ENCODE measurements at places on chromosomes 1 and 21.

- DNase-seq: no peak
Measured at GRCh38 chr21:20013851-20014250, 984.4 kb upstream of the NCAM2 start.

DNA sequence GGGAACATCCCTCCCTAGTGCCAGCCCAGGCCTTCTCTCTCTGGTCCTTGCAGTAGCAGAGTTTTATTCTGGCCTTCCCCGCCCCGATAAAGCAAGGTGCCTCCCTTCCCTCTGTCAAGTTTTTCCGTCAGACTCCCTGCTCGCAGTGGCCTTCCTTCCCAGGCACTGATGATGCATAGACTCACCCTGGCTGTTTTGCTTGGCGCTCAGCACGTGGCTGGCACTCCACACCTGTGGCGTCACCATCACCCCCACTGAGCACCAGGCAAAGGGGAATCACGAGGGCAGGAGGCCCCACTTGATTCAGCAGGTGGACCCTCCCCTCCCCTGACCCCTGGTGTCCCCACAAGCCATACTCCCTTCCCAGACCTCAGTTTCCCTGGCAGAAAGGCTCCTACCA lies 7.4 kb downstream of the SLC26A9 start:
- DNase-seq: no peak

DNA sequence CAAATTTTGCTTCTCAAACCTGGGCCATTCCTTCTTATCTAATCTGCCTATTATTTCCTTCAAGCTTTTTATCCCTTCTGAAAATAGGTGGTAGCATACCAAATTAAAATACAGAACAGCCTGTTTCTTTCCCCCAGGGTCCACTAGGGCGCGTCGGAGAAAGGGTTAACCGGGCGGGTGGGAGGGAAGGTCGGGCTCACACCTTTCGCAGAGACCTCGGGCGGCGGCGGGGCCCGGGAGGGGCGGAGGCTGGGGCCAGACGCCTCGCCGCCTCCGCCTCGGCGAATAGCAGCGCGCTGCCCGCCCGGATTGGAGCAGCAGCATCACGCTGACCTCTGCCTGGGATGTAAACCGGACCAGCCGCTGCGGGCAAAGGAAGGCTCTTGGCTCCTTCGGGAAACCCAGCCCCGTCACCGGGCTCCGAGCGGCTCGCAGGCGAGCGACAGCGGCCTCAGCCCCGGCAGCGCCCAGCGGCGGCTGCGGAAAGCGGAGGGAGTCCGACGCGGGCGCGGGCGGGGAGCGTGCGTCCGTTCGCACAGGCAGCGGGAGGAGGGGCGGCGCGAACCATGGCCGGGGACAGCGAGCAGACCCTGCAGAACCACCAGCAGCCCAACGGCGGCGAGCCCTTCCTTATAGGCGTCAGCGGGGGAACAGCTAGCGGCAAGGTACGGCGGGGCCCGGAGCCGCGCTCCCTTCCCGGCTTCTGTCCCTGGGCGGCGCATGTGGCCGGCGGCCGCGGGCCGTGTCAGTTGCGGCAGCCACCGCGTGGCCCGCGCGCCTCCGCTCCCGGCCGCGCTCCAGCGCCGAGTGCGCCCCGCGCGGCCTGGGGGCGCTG lies at the start of gene UCK2:
UCK2 (plus strand) TSS at position 347 of the 835 bp plus-strand sequence; CDS start at position 567, 220 bp downstream.
- peak; percentile 54 for DNase-seq

DNA sequence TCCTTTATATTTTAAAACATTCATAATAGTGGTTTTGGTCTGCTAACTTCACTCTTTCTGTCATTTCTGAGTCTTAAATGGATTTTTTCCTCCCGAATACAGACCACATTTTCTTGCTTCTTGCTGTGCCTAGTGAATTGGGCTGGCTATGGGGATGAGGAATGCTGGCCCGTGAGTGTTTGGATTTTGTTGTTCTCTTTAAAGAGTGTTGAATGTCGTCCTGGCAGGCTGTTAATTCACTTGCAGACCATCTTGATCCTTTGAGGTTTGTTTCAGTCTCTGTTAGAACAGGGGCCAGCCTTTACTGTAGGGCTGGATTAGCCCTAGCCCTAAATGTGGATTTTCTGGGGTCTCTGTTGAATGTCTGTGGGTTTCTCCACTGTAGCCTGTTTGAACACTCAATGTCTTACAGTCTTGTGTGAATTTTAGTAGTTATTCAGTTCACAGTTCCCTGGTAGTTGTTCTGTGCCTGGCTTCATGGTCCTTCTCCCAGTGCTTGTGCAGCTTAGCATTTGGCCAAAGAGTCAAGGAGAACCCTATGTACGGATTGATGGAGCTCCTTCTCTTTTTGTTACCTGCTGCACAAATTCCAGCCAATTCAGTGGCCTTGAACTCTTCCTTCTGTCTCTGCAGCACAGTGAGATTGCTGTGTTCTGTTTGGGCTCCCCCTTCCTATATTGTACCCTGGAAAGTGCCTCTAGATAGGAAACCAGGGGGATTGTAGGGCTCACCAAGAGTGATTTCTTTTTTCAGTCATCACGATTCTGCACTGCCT lies 95.7 kb downstream of the DYRK1A start:
- no peak for DNase-seq

DNA sequence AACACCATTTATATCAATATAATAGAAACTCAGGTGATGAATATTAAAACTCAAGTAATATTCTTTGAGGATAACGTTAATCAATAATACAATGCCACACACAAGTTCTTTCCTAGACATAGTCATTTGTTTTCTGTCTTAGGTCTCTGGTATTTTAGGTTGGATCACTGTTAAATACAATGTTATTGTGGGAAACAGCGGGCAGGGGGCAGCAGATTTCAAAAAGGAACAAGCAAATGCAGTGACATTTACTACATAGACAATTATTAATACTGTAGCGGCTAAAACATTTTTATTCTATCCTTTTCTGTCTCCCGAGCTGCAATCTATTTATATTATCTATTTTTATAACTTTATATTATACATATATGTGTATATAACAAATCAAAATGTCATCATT lies 186.4 kb upstream of the ZNHIT6 start:
- no peak for DNase-seq

DNA sequence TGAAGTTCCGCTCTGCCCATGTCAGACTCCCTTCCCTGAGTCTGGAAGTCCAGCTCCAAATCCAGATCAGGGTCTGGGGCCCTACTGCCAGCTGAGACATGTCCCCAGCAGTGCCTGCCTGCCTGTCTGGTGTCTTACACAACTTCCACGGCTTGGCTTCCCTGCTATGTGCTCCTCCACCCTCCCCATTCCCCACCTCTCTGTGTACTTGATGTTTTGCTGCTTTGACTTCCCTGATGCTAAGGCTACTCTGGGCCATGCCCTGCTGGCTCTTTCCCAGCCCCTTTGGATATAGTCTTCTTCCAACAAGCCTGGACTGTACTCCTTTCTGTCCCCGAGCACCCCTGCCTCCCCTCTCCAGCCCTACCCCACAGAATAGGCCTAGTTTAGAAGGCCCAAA lies 7.3 kb downstream of the GJA5 start:
- no peak for DNase-seq

DNA sequence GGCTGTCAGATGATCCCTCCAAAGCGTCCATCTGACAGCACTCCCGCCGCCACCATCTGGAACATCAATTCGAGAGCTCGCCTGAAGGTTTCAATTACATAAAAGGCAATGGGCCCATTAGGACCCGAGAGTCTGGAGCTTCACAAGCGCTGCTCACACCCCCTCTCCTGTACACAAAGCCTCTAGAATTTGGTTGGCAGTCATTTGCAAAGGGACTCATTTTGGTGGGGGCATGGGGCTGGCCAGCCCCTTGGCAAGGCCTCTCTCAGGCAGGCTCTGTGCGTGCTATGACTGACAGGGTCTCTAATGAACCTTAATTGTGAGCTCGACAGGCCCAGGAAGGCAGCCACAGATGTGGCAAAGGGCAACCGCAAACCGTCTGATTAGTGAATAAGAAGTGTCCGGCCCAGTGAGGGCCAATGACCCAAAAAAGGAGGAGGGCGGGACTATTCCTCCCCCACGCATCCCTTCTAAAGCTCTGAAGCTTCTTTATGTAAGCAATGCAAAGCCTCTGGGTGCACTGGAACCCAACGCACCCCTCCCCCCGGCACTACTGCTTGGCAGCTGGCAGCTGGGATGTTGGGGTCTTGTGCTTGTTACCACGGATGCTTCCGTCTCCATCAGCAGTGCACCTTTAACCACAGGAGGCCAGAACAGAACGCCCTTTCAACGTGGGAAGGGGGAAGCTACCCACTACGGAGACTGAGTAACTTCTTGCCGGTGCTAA lies 79.4 kb downstream of the CAPZB start:
- no peak for DNase-seq

- DNase-seq: no peak
Measured at GRCh38 chr1:62732331-62732730, 44.1 kb upstream of the DOCK7 start.

- DNase-seq: no peak
Measured at GRCh38 chr1:3130268-3130667, 61.3 kb downstream of the PRDM16 start.

DNA sequence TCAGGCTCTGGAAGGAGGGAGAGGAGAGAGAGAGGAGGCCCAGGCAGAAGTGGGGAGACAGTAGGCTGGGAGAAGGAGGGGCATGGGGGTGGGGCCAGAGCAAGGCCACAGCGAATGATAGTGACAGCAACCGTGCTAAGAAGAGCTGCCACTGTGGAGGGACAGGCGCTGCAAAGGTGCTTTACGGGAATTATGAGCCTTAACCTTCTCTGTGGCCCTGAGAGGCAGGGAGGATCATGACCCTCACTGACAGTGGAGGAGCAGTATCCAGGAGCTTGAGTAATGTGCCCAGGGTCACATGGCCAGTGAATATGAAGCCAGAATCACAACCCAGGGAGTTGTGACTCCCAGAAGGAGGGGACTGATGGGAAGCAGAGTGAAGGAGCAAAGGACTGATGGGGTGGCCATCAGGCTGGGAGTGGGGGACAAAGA lies 53.4 kb upstream of the RPL11 start:
- DNase-seq: no peak

DNA sequence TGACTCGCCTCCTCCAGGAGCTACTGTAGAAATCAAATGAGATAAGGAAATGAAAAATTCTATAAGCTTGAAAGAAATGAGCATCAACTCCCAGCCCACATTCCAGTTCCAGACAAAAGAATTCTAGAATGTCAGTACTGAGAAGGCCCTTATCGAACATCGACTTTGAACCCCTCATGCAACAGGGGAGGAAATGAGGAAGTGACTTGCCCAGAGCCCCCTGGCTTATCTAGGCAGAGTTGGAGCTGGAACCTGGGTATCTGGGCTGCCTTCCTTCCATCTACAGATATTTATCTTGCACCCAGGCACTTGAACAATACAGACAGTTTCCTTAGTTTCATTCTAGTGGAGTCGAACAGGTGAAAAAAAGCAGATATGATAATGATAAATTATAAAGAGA lies 22.3 kb downstream of the MECR start:
- DNase-seq: no peak

- no peak for DNase-seq
Measured at GRCh38 chr1:40495315-40495903, 13.2 kb upstream of the EXO5 start.

DNA sequence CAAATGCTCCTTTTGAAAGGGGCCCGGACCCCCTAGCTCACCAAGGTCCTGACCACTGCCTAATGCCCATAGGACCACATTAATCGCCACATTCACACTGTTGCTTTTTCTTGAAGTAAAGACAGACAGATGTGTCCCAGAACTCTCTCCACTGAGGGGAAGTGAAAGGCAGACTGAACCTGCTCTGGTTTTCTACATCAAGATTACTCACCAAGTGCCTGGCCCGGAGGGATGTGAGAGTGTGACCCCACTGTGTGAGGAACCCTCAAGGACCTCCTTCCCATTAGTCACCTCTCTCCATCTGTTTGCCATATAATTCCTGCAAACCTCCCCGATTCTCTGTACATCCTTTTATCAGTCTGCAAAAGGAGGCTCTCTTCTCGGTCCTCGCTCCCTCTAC lies 381.5 kb downstream of the OMA1 start:
- DNase-seq: no peak

GRCh38 chr21:33993286-33994231 lies 78.0 kb upstream of the ATP5PO start:
- no peak for DNase-seq

GRCh38 chr1:96598416-96599168 lies 123.0 kb upstream of the PTBP2 start:
- no peak for DNase-seq

- no peak for DNase-seq
Measured at GRCh38 chr21:34205811-34206571, 132.6 kb downstream of the MRPS6 start.

GRCh38 chr1:221069178-221069903 lies 190.1 kb downstream of the HLX start:
- no peak for DNase-seq

DNA sequence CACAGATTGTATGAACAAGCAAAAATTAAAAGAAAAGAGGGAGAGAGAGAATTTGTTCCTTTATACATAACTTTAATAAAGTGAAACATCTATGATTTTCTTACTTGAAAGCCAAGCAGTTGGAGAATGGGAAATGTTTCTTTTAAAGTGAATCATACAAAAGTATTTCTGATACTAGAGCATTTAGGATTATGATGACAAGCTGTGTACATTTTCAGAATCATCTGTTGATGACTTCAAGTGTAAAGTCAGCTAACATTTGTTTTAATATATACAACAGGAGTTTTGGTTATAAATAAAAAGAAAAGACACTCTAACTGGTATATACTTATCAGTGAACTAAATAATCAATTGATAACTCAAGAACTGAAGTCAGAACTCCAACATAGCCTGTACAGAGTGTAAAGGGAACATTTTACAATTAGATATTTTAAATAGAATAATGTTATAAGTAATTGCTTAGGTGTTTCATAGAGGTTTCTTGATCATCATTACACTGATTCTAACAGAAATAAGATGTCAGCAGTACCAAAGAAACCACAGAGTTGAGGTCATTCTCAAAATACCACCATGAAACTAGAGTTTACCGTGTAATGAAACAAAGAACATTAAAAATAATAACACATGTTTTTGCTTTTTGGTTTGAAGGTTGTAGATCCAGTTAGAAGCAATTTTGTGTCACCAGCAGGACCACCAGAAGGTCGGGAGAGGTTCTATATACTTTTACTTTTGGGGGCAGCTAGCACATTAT lies 103.4 kb downstream of the COL24A1 start:
- no peak for DNase-seq
